Activated naive CD4-positive, alpha-beta T cell (primary cell): ENCODE measurements at places on chromosomes 2 and 18.

DNA sequence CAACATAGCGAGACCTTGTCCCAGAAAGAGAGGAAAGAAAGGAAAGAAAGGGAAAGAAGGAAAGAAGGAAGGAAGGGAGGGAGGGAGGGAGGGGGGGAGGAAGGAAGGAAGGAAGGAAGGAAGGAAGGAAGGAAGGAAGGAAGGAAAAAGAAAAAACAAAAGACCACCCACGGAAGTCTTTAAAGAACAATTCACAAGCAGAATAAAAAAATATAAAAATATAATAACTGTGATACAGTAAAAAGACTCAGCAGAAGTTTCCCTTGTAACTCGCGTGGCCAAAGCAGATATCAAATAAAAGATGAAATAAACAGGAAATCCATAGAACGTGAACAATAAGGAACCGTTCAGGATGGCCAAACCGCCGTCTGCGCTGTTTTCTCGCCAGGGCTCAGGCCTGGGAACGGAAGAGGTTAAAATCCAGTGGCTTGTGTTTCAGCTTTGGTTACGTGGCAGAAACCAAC lies 1.2 kb upstream of the SLC1A4 start:
- DNase-seq: no peak

DNA sequence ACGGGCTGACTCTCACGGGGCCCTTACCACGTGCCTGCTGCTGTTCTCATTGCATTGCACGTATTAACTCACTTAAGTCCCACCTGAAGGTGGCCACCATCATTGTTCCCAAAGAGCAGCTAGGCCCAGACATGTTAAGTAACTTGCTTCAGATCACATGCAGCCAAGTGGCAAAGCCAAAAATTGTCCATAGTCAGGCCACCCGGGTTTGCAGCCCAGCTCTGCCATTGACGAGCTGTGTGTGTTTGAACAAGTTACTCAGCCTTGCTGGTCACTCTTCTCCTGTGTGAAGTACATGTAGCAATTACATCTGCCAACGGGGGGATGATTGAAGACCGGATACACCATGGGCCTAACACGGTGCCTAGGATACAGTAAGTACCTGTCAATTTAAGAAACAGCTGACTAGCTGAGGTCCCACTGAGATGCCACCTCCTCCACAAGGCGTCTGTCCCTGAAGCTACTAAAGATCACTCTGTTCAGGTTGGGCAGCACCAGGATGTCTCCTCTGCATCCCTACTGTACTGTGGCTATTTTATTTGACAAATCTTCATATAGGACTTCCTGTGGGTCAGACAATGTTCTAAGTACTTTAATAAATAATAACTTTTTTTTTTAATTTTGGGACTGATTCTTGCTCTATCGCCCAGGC lies 154.2 kb upstream of the MYCN start:
- DNase-seq: no peak

DNA sequence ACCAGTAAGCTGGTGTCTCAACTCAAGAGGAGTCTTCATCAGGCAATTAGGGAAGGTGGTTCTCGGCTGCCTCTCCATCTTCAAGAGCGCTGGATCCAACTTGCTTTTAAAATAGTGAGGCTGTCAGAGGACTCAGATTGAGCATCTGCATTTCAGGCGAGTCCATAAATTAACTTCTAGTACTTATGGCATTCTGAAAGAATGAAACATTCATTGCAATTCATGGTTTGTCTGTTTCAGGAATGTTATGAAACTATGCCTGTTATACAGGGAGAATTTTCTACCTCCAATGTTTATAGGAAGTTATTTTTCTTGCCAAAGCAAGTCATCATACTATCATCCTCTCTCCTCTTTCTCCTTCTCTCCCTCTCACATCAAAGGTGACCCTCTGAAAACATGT lies 883.2 kb downstream of the SLC4A3 start:
- DNase-seq: no peak

GRCh38 chr2:207362716-207363115 lies 167.0 kb upstream of the CREB1 start:
- no peak for DNase-seq

DNA sequence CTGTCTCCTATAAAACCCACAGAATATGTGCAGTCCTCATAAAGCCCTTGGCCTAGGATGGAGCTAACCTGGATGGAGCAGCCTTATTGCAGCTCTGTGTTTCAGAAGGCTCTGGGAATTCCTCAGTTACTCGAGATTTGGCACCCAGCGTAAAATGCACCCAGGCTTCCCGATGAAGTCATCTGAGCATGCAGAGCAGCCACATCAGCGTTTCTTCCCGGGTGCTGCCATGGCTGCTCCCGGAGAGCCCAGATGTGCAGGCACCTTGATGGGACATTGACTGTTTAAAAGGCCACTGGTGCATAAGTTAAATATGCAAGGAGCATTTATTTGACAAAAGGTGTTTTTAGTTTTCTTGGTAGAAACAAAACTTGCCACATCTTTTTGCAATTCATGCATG lies 115.2 kb downstream of the MBP start:
- DNase-seq: no peak

DNA sequence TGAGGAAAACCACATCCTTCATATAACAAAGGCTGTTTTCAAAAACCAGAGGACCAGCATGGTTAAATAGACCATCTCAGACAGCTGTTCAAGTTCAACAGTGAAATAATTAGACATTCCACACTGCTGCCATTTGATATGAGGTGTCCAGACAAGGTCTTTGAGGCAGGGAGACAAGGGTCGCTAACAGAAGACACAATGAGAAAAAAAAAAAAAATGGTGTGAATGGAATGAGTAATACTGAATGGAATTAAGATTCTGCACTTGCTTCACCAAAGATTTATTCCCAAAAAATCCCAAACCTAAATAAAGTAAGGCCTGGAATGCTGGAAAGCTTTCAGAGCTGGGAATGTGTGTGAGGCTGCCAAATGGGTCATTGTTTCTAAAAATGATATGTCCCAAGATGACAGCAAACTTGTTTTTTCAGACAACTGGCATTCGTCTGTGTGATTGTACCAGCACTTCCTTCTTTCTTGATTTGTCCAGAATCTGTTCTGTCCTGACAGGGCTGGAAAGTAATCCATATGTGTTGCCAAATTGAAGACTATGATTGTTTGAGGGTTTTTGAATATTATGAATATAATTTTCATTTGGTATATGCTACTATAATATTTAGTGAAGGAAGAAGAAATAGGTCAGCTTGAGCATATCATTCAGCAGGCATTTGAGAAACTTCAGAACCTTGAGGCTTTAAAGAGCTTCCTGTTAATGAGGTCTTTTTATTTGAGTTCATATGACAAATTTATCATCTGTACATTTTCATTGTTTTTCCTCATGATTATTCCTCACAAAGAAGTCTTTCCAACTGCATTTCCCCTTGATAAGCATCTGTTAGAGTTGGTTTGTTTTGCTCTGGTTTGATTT lies 85.2 kb upstream of the ITGA4 start:
- DNase-seq: no peak

- DNase-seq: no peak
Observed at GRCh38 chr2:106534471-106534870, 47.3 kb downstream of the CD8B2 start.

DNA sequence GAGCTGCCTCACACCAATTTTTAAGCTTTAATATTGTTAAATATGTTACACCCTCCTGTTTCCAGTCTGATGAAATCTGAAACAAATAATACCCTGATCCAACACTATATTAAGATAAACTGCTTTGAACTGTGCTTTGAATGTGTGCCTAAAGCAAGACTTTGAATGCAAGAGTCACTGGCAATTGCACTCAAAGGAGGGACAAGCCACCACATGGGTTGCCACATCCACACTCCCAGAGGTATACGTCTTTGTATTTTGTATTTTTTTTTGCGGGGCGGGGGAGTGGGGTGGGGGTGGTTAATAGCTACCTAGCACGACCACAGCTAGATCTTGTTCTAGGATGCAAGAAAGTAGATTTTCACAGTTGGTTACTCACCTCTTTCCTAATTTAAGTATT lies 1.8 kb upstream of the ZEB2 start:
- DNase-seq: no peak

- DNase-seq: no peak
Observed at GRCh38 chr2:110115291-110116032, at the start of gene MALL. TSS of gene MALL (minus strand) at chr2:110115822. CDS start at chr2:110115792, 30 bp downstream.
